ENCODE measurements at places on chromosomes 11 and 22. TPM values are rescaled to one million over a fixed set of nuclear protein-coding genes. Genes with fewer than 3 reads are reported as not detected.
A peak's percentile ranks its signal among the peaks of the same experiment; 100 is the strongest.

Gene AKIP1
- total RNA-seq = 21.0 TPM

GRCh38 chr11:75809991-75810390 is 5.0 kb upstream of the UVRAG start:
- no peak overlapping the region for H3K4me3 ChIP-seq
- no peak overlapping the region for H3K27ac ChIP-seq
- no peaks in the 10 kb centered on the region for H3K36me3 ChIP-seq
- no peaks in the 10 kb centered on the region for H3K4me1 ChIP-seq

Gene DDX25
- not detected for total RNA-seq

- no peak for DNase-seq
- no peak overlapping the region for H3K4me3 ChIP-seq
- H3K36me3 ChIP-seq = no peaks in the 10 kb centered on the region
- H3K27me3 ChIP-seq = no peaks in the 10 kb centered on the region
- no peaks in the 10 kb centered on the region for H3K4me1 ChIP-seq
Observed at GRCh38 chr11:132008226-132008625, 637.8 kb downstream of the NTM start.

DNA sequence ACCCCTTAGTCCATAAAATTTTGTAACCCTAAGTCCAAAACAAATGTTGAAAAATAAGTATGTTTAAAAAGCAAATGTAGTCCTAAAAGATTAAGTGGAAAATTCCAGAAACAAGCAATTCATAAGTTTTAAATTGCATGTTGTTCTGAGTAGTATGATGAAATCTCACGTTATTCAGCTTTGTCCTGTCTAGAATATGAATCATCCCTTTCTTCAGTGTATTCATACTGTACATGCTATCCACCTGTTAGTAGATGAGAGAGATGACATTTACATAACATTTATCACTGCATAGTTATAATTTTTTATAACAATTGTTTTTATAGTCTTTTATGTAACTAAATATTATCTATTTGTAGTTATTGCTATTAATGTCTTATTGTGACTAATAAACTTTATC is 622.3 kb upstream of the CHORDC1 start:
- no peaks in the 10 kb centered on the region for H3K27me3 ChIP-seq
- no peak overlapping the region for H3K27ac ChIP-seq
- H3K4me1 ChIP-seq = no peaks in the 10 kb centered on the region
- DNase-seq = no peak
- no peak overlapping the region for H3K4me3 ChIP-seq

DNA sequence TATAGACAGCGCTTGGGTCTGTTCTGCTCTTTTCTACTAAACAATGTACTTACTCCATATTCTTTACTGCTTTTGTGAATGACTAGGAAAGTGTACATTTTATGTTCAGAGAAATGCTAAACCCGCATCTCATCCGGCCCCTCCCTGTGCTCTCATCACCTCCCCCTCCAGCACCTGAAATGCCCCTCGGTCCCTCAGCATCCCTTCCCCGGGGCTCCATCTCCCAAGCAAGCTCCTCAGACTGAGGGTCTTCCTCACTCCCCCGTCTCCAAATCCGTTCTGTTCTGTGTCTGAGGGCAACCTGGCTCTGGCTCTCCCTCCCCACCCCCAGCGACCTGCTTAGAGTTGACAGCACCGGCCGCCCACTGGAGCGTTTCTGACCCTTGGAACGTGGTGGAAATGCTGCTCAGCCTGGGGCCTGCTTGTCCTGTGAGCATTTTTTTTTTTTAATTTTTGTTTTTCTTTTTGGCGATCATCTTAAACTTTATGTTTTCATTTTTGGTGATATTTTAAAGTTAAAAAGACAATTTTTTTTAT is 1.4 kb downstream of the SELENOO start:
- no peak overlapping the region for H3K27ac ChIP-seq
- H3K4me3 ChIP-seq = peak overlapping the region; percentile 65
- peaks cover 26% of the 10 kb centered on the region for H3K4me1 ChIP-seq
- no peak for DNase-seq
- H3K36me3 ChIP-seq = no peaks in the 10 kb centered on the region
- H3K27me3 ChIP-seq = no peaks in the 10 kb centered on the region

Gene MS4A14
- 1.3 TPM for total RNA-seq

GRCh38 chr11:37317803-37318202 is 719.8 kb upstream of the RAG2 start:
- no peak overlapping the region for H3K4me3 ChIP-seq
- no peaks in the 10 kb centered on the region for H3K36me3 ChIP-seq
- no peak overlapping the region for H3K27ac ChIP-seq
- H3K4me1 ChIP-seq = no peaks in the 10 kb centered on the region

DNA sequence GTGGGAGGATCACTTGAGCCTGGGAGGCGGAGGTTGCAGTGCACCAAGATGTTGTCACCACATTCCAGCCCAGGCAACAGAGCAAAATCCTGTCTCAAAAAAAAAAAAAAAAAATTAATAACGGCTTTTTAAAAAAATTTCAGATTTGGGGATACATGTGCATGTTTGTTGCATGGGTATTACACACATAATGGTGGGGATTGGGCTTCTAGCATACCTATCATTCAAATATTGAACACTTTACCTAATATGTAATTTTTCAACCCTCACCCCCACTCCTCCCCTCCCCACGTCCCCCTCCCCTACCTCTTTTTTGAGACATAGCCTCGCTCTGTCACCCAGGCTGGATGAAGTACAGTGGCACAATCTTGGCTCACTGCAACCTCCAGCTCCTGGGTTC is 40.1 kb downstream of the ABTB2 start:
- H3K4me3 ChIP-seq = no peak overlapping the region
- H3K36me3 ChIP-seq = no peaks in the 10 kb centered on the region
- H3K27ac ChIP-seq = no peak overlapping the region
- H3K27me3 ChIP-seq = no peaks in the 10 kb centered on the region
- no peak for DNase-seq

Gene KRTAP5-8
- total RNA-seq = not detected

DNA sequence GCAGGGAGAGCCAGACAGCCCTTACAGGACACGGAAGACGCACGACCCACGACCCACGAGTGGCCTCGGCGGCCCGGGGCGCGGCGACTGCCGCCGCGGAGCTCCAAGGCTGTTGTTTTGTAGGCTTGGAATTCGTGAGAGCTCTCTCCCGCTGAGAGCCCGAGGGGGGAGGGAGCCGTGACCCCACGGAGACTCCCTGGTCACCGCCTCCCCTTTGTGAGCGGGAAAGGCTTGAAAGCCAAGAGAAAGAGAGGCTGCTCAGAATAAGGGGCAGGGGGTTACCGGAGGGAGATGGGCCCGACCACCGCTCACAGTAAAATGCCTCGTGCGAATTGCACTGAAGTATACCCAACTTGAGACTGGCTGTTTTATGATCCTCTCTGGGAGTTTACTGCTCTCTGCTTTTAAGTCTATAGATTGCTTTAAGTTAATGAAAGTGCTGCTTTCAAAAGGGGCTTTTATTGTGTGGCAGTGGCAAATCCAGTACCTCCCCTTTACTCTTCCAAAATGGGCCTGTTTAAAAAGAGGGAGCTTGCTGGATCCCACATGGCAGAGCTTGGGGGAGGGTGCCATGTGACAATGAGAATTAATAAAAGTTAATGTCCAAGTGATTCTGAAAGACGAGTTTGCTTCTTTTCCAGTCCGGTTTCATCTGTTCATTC is 2.9 kb downstream of the PKNOX2 start:
- peaks cover 79% of the 10 kb centered on the region for H3K4me1 ChIP-seq
- H3K36me3 ChIP-seq = no peaks in the 10 kb centered on the region
- DNase-seq = peak; percentile 65
- H3K27me3 ChIP-seq = no peaks in the 10 kb centered on the region

Gene VPREB1
- not detected for total RNA-seq

DNA sequence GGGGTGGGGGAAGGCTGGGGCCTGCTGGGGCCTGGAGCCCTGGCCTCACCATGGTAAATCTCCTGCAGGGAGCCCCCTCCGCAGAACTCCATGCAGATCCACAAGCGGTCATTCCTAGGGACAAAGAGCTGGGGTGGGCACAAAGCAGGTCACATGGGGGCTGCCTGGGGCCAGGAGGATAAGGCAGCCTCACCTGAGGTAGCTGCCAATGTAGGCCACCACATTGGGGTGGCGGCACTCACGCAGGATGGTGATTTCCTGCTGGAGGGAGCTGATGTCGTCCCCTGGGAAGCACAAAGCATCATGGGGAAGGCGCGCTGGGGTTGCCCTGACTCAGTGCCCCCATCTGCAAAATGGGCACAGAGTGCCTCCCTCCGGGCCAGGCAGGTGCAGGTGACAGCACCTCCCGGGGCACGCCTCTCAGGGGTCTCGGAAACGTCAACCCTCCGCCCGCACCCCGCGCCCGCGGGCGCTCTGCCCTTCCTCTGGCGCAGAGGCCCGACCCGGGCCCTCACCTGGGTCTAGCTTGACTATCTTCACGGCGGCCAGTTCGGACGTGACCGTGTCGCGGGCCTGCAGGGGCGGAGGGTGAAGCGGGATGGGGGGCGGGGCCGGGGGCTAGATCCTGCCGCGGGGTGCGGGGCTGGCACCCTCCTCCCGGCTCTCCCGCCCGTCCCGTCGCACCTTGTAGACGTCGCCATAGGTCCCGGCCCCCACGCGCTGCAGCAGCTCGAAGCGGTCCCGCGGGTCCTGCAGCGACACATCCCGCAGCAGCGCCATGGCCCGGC is 450 bp downstream of the MAP4K2 start:
- no peak overlapping the region for H3K4me3 ChIP-seq
- no peaks in the 10 kb centered on the region for H3K36me3 ChIP-seq
- peak overlapping the region; percentile 33 for H3K27ac ChIP-seq
- peaks cover 17% of the 10 kb centered on the region for H3K4me1 ChIP-seq
- no peaks in the 10 kb centered on the region for H3K27me3 ChIP-seq

Gene KCNA4
- 0.33 TPM for total RNA-seq

- no peak overlapping the region for H3K27ac ChIP-seq
- H3K36me3 ChIP-seq = no peaks in the 10 kb centered on the region
- H3K4me1 ChIP-seq = no peaks in the 10 kb centered on the region
- DNase-seq = no peak
- H3K4me3 ChIP-seq = no peak overlapping the region
Observed at GRCh38 chr11:82216927-82217570, 516.6 kb downstream of the FAM181B start.

GRCh38 chr11:102196351-102196750 is 86.1 kb downstream of the YAP1 start:
- no peak for DNase-seq
- H3K4me3 ChIP-seq = no peak overlapping the region
- no peaks in the 10 kb centered on the region for H3K27me3 ChIP-seq
- H3K4me1 ChIP-seq = no peaks in the 10 kb centered on the region
- no peaks in the 10 kb centered on the region for H3K36me3 ChIP-seq

Gene C22orf31
- total RNA-seq = not detected

DNA sequence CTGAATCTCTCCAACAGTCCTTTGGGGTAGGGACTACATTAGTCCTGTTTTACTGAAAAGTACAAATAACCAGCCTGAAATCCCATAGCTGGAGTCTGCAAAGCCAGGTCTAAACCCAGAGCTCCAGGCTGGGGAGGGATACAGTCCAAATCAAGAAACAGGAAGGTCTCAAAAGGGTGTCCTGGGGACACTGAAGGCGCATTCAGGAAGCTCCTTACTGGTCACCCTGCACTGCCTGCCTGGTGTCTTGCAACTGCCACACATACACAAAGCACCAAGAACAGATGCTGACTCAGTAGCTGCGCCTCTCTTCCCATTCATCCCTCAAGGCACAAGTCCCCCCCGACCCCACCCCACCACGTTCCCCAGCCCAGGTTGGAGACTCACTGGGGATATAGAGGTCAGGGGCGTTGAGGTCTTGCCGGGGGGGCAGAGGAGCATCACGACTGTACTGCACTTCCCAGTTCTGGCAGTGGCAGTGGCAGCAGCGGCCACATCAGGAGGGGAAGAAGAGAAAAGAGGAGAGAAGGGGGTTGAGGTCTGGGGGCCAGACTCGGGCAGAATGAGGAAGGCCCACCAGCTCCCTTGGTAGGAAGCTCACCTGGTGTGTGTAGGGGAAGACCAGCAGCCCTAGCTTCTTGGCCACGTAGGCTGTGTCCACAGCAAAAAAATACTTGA is 1.6 kb downstream of the YIF1A start:
- DNase-seq = no peak
- no peaks in the 10 kb centered on the region for H3K27me3 ChIP-seq
- H3K4me3 ChIP-seq = no peak overlapping the region
- H3K4me1 ChIP-seq = peaks cover 46% of the 10 kb centered on the region

DNA sequence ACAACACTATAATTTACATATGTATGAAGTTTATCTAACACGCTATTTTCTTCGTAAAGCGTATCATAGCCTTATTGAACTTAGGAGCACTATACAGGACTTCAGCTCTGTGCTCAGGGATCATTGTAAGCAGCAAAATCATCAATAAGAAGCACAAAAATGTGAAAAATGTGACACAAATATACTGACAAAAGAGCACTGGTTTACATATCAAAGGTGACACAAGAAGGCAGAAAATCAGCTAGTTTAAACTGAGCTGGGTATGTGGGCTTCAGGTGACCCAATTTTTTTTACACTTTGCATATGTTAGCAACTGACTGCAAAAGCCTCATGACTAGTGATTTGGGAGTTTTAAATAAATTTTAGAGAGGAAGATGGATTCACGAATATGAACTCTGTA is 215.2 kb upstream of the CHORDC1 start:
- no peak overlapping the region for H3K27ac ChIP-seq
- H3K4me1 ChIP-seq = no peaks in the 10 kb centered on the region
- no peaks in the 10 kb centered on the region for H3K36me3 ChIP-seq
- no peak for DNase-seq

- no peaks in the 10 kb centered on the region for H3K27me3 ChIP-seq
- DNase-seq = no peak
- no peak overlapping the region for H3K4me3 ChIP-seq
- no peaks in the 10 kb centered on the region for H3K4me1 ChIP-seq
Observed at GRCh38 chr22:37314315-37315074, 32.2 kb downstream of the CYTH4 start.

DNA sequence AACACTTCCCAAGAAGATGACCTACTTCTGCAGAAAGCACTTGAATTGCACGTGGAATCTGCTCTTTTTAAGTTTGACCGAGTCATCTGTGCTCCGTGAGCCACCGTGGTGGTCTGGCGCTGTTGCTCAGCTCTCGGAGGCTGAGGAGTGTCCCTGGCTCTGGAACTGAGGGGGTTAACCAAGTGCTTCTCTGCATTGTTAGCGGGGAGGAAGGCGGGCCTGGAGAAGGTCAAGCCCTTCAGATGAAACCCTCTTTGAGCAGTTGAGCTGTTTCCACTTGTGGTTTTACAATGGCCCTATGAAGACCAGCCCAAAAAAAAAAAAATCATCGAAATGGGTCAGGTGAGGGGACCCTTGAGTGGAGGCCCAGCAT is 286.4 kb downstream of the NTM start:
- DNase-seq = no peak
- H3K4me1 ChIP-seq = no peaks in the 10 kb centered on the region
- no peaks in the 10 kb centered on the region for H3K36me3 ChIP-seq
- H3K4me3 ChIP-seq = no peak overlapping the region
- H3K27me3 ChIP-seq = no peaks in the 10 kb centered on the region

- DNase-seq = no peak
- no peaks in the 10 kb centered on the region for H3K4me1 ChIP-seq
- H3K36me3 ChIP-seq = no peaks in the 10 kb centered on the region
- H3K4me3 ChIP-seq = no peak overlapping the region
Observed at GRCh38 chr11:27991736-27992135, 116.2 kb downstream of the KIF18A start.

GRCh38 chr22:37560608-37561211 is 430 bp downstream of the CDC42EP1 start:
- no peaks in the 10 kb centered on the region for H3K27me3 ChIP-seq
- H3K4me3 ChIP-seq = peak overlapping the region; percentile 94
- peaks cover 80% of the 10 kb centered on the region for H3K4me1 ChIP-seq
- H3K36me3 ChIP-seq = no peaks in the 10 kb centered on the region
